ENCODE measurements at places on chromosomes 6 and 20. TPM values are rescaled to one million over a fixed set of nuclear protein-coding genes. Genes with fewer than 3 reads are reported as not detected.

The ALDH5A1 gene
- 1.9 TPM for total RNA-seq

The BTN2A1 gene
- 17.1 TPM for total RNA-seq

The ZBTB22 gene
- 28.5 TPM for total RNA-seq

The TRIM40 gene
- not detected for total RNA-seq

The RAB22A gene
- total RNA-seq = 20.2 TPM

The ZNF311 gene
- 0.99 TPM for total RNA-seq

The PTGIS gene
- total RNA-seq = 121 TPM

The FNDC1 gene
- total RNA-seq = 0.46 TPM

The NRSN2 gene
- total RNA-seq = 39.2 TPM

The KCNQ2 gene
- total RNA-seq = not detected

The ZNF831 gene
- total RNA-seq = not detected

The ZNF184 gene
- total RNA-seq = 5.1 TPM

The OR2H2 gene
- not detected for total RNA-seq

The KIAA1755 gene
- 4.7 TPM for total RNA-seq

The RNF8 gene
- 15.9 TPM for total RNA-seq

The OPN5 gene
- total RNA-seq = not detected

The SH3BGRL2 gene
- total RNA-seq = 2.2 TPM

The LHFPL5 gene
- total RNA-seq = not detected

The PAX1 gene
- not detected for total RNA-seq

The MUC22 gene
- not detected for total RNA-seq

The HFE gene
- 20.3 TPM for total RNA-seq

The TBXT gene
- not detected for total RNA-seq

The PRL gene
- not detected for total RNA-seq

All from smooth muscle cell of the pulmonary artery (primary cell).